ENCODE measurements at places on chromosomes 3 and 15.

DNA sequence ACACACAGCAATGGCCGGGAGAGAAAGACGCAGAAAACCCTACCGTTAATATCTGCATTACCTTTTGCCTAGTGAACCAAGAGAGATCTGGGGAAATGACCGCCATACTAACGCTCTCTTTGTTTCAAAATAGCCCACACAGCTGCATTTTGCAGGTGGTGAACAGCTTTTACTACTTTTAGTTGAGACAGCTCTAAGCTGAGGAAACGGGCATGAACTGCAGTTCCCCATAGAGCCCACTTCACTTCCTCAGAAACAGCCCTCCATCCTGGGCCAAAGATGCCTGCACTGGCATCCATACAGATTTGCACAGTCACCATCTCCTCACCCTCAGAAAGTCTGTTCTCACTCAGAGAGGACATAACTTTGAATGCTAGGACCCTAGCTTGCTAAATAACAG, 45.0 kb downstream of the ZNF860 start:
- DNase-seq: no peak

DNA sequence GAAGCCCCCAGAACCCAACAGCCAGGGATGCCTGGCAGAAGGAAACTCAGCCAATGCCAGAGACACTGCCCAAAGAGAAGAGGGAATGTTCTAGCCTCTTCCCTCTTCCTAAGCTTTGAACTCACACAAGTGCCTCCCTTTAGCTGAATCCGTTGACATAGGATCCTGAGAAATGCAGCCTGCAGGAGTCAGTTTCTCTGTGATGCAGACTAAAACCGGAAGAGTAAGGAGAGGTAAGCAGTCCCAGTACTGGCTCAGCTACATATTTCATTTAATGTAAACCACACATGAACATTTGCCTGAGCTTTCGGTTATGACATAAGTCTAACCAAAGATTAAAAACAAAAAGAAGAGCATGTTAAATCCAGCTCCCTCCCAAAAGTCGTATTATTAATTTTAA, 768.7 kb downstream of the TBL1XR1 start:
- DNase-seq: no peak

GRCh38 chr3:48548729-48549705, 7.6 kb downstream of the PFKFB4 start:
- no peak for DNase-seq

DNA sequence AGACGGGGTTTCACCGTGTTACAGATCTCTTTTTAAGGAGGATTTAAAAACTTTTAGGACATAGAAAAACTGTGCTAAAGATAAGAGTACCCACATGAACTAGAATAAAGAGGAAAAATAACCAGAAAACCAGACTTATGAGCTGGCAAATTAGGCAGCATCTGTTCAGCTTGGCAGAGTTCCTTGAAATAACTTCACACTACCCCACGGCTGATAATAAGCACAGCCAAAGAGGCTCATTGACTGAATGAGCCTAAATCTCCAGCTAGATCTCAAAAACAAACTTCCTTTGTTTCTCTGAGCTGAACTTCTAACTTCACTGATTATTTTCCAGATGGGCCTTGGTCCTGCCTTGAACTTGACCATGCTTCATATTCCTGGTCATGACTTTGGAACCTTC, 26.7 kb upstream of the PIK3R4 start:
- DNase-seq: no peak

- no peak for DNase-seq
These were observed 61.9 kb downstream of the BTLA start for GRCh38 chr3:112437146-112438022.

- DNase-seq: no peak
These were observed 5.8 kb upstream of the PLA2G4D start for GRCh38 chr15:42100021-42100800.

- DNase-seq: no peak
These were observed 45.4 kb downstream of the BTD start for GRCh38 chr3:15646851-15647511.

- DNase-seq: no peak
These were observed 8.5 kb downstream of the RPS17 start for GRCh38 chr15:82531496-82532382.

- DNase-seq: no peak
These were observed 2.8 kb downstream of the PLSCR2 start for GRCh38 chr3:146466604-146467003.

All from NCI-H2081 treated with DMSO at 0.1 percent for 48 hours (cell line).